ENCODE measurements at places on chromosomes 1 and 21. TPM values are rescaled to one million over a fixed set of nuclear protein-coding genes. Genes with fewer than 3 reads are reported as not detected.

The HSD11B1 gene
- 0.09 TPM for total RNA-seq

The SLC5A9 gene
- total RNA-seq, result 6.5 TPM

GRCh38 chr1:212132025-212132424 is 96.5 kb downstream of the DTL start:
- no peak for DNase-seq

The TNFAIP8L2 gene
- 8.7 TPM for total RNA-seq

- no peak for DNase-seq
Observed at GRCh38 chr1:32299327-32299726, 7.4 kb downstream of the HDAC1 start.

GRCh38 chr1:22428672-22429071 is 23.0 kb upstream of the ZBTB40 start:
- no peak for DNase-seq

- DNase-seq, result no peak
Observed at GRCh38 chr1:12009318-12009947, 9.9 kb upstream of the MIIP start.

The MPC2 gene
- 118 TPM for total RNA-seq

The RUNX1 gene
- total RNA-seq, result 5.0 TPM

- peak; percentile 14 for DNase-seq
Observed at GRCh38 chr1:29416267-29417146, 180.2 kb downstream of the PTPRU start.

GRCh38 chr1:44084998-44085675 is 33.5 kb upstream of the KLF17 start:
- no peak for DNase-seq

The NUP210L gene
- 0.08 TPM for total RNA-seq

- DNase-seq, result no peak
Observed at GRCh38 chr1:47703981-47704596, 266.2 kb downstream of the FOXD2 start.

- DNase-seq, result no peak
Observed at GRCh38 chr1:52681136-52681535, 17.0 kb downstream of the COA7 start.

Measured in liver (tissue), 10 donors.